Cortex of kidney (tissue), 1 donor: ENCODE measurements at places on chromosomes 1 and 21.

DNA sequence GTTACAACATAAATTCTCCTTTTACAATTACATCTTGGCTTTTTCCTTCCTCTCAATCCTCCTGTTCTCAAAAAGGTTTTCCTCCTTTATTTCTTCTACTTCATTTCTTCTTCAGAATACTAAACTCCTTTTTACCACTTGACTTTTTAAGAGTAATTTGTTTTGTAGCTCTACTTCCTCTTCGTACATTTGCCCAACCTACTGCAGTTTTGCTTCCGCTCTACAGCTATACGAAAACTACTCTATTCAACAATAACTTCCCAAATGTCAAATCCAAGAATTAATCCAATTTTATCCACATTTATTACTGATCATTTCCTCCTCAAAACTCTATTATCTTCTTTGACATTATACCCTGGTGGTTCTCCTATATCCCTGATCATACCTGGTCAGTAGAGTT lies 3.4 kb downstream of the GDAP2 start:
- no peak for DNase-seq

- DNase-seq = no peak
Measured at GRCh38 chr1:206706298-206706791, 21.6 kb downstream of the MAPKAPK2 start.

GRCh38 chr1:41864471-41865040 lies 54.2 kb downstream of the HIVEP3 start:
- DNase-seq = no peak

- DNase-seq = no peak
Measured at GRCh38 chr1:229643996-229644745, 18.1 kb downstream of the URB2 start.

DNA sequence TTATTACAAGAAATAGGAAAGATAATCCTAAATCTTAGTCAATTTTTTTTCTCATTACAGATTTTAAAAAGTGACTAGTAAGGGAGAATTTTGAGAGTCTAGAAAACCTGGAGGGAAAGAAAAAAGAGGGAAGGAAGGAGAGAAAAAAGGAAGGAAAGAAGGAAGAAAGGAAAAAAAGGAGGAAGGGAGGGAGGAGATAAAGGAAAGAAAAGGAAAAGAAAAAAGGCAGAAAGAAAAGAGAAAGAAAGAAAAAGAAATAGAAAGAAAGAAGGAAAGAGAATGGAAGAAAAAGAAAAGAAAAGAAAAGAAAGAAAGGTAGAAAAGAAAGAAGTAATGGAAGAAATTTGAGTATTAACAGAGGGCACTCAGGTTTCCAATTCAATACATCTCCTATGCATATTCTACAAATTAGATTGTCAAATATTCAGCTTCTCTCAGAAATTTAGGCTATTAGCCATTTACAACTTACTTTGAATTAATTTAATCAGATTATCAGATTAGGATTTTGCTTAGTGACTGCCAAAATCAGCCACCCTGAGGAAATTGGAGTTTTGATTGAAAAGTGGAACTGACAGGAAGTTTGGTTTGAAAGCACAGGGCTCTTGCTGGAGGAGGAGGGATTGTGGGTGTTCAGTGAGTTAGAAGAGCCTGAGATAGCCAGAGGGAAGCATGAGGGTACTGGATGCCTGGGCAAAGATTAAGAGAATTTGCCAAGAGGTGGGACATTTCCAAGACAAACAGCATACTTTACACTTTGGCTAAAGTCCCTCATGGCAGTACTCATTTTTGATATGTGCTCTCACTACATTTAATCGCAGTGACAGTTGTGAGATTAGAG lies 677.8 kb downstream of the USP25 start:
- DNase-seq = no peak

DNA sequence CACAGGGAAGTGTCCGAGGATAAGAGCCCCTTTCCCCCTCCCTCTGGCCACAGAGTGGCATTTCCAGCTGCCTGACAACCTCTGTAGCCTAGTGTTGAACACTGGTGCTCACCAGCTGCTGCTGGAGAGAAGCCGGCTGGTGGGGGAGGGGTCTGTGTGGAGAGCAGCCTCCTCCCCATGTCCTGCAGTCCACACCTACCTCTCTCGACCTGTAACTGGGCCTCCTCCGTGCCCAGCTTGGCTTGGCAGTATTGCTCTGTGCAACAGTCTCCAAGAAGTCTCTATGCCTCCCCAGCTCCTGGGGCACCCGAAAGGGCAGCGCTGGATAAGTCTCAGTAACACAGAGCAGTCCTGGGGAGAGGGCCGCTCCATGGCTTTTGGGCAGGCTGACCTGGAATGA lies 17.0 kb downstream of the PAPPA2 start:
- no peak for DNase-seq

DNA sequence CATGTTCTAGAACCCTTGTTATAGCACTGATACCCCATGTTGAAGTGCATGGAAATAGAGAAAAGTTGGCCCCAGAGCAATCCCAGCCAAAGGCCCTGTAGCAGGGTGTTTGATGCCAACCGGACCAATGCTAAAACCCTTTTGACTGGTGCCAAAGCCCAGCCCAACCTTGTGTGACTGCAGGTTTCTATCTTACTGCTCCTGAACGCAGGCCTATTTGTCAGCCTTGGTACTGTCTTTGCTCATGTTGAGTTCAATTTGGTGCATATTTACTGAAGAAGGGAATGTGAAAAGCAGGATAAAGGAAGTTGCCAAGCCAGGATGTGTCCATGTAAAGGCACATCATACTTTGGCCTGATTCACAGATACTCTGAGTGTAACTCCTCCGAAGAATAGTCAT lies 51.7 kb upstream of the NFASC start:
- no peak for DNase-seq

DNA sequence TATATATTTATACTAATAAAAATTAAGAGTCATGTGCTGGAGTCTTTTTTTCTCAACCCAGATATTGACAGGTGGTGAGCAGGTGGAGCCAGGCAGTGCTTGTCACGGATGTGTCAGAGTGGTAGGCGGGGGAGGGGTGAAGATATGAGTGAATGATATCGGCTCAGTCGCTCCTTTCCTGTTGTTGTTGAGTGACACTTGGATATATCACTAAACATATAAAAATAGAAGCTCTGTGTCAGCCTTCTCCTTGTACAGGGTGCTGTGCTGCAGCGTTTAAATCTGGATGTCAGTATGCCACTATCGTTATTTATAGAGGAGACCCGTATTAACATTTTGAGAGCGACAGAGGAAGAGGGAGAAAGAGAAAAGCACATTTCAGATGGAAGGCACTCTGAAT lies 339.6 kb downstream of the NUF2 start:
- no peak for DNase-seq

GRCh38 chr1:46380508-46380907 lies 13.6 kb upstream of the FAAH start:
- DNase-seq = no peak

DNA sequence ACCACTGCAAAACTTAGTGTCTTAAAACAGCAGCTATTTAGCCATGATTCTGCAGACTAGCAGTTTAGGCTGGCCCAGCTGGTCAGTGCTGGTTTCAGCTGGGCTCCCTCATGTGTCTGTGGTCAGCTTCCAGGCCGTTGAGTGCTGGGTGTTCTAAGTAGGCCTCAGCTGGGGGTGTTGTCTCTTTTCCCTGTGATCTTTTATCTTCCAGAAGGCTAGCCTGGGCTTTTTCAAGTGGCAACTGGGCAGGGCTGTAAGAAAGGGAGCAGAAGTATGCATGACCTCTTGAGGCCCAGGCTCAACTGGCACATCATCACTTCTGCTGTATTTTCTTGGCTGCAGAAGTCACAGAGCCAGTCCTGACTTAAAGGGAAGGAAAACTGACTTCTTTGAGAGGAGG lies 136.1 kb downstream of the KIF26B start:
- DNase-seq = no peak

GRCh38 chr21:43861706-43862105 lies 3.3 kb upstream of the AGPAT3 start:
- DNase-seq = no peak

DNA sequence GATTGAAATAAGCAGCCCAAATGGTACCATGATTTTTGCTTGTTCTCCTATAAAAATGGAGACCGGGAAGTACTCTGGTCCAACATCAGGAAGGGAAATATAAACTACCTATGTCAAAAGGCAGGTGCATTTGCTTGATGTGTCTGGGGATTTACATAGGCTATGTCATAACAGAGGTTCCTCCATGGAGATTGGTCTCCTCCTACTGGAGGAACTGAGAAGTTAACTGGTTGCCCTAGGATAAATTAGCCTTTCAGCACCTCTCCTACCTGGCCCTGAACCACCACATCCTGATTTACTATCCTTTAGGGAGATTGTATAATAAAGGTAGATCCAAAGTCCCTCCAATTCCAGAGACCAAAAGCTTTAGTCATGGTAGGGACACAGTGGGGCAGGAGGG lies 1109.3 kb upstream of the B3GALT2 start:
- DNase-seq = no peak

GRCh38 chr1:66353257-66353656 lies 180.7 kb upstream of the SGIP1 start:
- no peak for DNase-seq

GRCh38 chr21:21897275-21897883 lies 899.2 kb downstream of the NCAM2 start:
- DNase-seq = no peak

GRCh38 chr1:26694638-26695355 lies 1.0 kb upstream of the ARID1A start:
- no peak for DNase-seq

DNA sequence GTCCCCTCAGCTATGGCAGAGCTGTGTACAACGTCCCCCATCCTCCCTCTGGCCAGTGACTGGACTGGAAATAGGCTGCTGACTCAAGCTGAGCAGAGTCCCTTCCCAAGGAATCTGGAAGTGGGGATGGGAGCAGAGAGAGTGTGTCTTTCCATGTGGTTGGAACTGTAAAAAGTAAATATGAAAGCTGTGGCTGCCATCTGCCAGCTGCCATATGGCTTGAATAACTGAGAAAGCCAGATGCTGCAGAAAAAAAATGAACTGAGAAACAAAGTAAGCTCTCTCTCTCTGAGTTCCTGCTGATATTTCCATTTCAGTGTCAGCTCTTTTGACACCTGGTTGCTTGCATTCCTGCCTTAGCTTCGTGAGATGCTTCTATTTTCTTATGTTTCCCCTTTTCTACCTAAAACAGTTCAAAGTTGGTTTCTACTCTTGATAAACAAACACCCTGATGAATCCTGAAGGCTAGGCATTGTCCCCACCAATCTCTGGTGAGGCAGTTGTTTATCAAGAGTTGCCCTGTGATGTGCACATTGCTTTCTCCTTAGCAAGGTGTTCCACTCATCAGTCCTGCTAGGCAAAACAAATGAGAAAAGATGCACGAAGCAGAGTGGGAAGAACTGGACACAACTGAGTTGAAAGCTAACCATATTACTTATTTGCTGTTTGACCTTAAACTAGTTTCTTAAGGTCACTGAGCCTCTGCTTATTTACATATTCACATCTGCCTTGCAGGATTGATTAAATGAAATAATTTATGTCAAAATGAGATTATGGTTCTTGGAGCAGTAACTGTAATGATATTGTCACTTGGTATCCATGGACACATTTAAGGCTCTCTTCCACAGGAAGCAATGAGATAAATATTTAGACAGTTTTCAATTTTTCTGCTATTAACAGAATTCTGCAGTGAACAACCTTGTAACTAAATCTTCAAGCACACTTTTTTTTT lies 16.6 kb upstream of the DR1 start:
- no peak for DNase-seq

GRCh38 chr1:234848972-234849649 lies 239.1 kb upstream of the IRF2BP2 start:
- no peak for DNase-seq

GRCh38 chr1:162008799-162009198 lies 14.9 kb downstream of the OLFML2B start:
- DNase-seq = no peak

DNA sequence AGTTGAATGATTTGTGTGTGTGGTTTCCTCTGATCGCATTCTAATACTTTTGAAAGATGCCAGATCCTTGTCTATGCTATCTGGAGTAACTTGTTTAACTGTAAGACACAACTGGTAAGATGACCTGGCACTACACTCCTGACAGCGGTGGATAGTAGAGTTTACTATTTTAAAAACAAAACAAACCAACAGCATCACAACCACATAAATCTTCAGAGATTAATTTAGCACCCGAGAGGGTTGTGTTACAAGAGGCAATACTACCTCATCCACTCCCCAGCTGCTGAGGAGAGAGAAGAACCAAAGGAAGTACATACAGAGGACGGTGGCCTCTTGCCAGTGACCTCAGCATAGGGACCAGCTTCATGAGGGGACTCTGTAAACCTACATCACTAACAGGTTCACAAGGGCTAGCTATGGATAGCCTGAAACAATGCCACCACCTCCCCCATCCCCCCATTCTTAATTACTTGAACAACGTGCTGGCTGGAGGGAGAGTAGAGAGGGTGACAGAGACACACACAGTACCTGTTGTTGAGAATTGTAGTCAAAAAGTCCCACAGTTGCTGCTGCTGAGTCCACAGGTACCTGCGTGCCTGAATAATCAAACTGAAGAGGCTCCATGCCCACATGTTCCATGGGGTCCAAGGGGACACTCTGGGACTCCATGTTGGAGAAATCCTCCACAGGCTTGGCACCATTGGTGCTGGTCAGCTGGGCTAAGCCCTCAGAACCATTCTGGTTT lies 73.5 kb downstream of the PUM1 start:
- no peak for DNase-seq

DNA sequence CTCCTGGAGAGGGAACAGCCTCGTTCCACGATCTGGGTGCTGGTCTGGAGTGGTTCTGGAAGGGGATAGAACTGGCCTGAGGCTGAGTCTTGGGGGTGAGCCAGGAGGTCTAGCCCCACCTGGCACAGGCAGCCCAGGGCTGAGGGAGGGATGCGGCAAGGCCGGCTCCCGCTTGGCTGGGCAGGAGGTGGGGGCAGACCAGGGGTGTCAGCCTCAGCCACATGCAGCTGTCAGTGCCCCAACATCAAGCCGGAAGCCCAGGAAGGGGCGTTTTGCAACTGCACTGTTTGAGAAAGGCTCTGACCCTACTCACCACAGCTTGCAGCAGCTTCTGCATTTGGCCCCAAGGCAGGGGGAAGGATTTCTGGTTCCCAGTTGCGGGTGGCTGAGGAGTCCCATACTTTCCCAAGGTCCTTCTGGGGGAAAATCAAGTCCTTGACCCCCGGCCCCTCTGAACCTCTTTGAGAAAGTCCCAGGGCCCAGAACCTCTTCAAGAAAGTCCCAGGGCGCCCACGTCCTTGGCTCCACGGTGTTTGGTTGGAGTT lies 2.0 kb downstream of the EFHD2 start:
- DNase-seq = no peak

DNA sequence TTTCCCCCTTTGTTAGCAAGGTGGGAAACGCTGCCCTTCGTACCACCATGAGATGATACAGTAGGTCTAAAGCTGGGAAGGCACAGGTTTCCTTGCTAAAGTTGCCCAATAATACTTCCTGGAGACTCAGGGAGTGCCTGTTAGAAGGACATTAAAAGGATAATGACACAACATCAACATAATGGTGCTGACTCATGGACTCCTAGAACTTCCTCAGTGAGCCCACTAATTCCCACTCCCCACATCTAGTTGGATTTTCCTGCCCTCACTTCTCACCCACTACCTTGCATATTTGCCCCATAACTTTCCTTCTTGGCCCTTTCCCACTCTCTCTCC lies 17.5 kb downstream of the CFAP45 start:
- DNase-seq = no peak

- DNase-seq = no peak
Measured at GRCh38 chr1:246270236-246270635, 236.8 kb downstream of the SMYD3 start.

- DNase-seq = no peak
Measured at GRCh38 chr1:91805311-91805801, 80.6 kb downstream of the TGFBR3 start.

- DNase-seq = no peak
Measured at GRCh38 chr1:1315435-1315954, 7.1 kb downstream of the PUSL1 start.

GRCh38 chr1:3324704-3325535 lies 129.5 kb upstream of the ARHGEF16 start:
- DNase-seq = no peak

GRCh38 chr1:92502247-92502646 lies 15.5 kb upstream of the GFI1 start:
- DNase-seq = no peak
